ENCODE measurements at places on chromosomes 3 and 15.
A peak's percentile ranks its signal among the peaks of the same experiment; 100 is the strongest.

DNA sequence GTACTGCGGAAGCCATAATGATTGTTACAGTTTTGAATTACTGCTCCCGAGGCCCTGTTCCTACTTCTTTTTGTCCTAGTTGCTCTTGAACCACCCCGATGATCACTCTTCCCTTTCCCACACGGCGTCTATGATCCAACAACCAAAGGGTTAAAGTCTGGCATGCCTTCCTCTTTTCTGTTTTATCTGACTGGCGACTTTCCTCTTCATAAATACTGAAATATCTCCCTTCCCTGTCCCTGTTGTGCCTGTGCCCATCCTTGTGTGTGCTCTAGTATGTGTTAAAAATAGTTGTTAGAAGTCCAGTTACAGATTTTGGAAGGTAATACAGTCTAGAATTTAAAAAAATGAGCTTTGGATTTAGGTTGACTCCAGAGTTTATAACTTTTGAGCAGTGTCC is 83.6 kb downstream of the AKAP13 start:
- no peak for DNase-seq

GRCh38 chr15:75104804-75105557 is 81.6 kb downstream of the PPCDC start:
- DNase-seq = no peak

- no peak for DNase-seq
These were observed 117.9 kb downstream of the MEIS2 start for GRCh38 chr15:36982430-36982829.

DNA sequence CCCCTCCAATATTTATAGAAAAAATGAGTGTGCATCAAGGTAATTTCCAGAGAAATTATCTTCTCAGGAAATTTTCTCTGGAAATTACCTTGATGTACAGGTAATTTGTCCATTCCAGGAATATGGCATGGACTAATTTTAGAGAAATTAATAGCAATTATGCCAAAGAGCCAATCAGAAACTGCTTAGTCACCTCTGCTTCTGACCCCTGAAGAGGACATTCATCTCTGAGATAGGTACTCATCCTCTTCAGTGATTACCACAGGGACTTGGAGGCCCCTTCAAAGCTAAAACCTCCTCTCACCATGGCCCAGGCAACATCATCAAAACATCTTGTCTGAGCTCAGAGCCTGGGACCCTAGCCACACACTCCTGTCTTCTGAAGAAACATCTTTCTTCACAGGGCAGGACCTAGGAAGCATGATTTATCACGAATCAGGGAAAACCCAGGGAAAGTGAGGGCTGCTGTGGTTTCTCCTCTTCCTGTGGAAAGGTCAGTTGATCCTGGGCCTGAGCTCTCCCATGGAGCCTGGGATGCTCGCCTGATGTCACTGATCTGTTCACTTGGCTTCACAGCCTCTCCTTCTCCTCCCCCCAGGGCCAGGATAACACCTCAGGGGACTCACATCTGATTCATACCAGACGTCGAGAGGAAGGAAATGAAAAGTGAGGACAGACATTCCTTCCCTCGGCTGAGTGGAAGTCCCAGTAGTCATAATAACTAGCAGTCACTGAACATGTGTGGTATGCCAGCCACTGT is 210.5 kb downstream of the DTWD1 start:
- no peak for DNase-seq

DNA sequence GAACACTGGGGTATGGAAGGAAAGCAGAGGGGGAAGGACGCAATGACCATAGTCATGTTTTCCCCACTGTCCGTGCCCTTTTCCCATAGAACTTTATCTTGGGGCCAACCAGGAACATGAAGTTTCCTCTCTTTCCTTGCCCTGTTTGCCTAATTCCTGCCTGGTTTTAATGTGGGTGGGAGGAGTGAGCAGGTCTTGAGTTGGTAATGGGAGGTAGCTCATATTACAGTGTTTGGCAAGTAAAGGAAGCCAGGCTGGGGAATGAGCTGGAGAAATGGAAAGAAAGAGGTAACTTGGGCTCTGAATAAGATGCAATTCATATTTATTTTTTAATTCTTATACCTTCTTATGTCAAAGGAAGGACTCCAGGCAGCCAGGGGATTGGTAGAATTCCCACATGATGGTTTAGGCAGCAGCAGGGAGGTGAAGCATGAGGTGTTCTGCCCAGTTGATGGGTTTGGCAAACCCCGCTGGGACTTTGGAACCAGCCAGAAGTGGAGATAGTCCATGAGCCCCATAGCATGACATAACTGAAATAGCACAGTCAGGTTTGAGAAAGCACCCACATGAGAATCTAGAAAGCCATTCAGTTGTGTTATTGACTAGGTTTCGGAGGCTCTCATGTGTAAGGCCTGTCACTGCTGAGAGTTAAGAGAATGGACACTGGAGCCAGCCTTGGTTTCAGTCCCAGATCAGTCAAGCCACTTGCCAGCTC is 60.0 kb downstream of the CCK start:
- DNase-seq = no peak

GRCh38 chr3:66098436-66098835 is 59.7 kb upstream of the MAGI1 start:
- no peak for DNase-seq

- DNase-seq = no peak
These were observed 8.5 kb downstream of the IP6K2 start for GRCh38 chr3:48708481-48708889.

DNA sequence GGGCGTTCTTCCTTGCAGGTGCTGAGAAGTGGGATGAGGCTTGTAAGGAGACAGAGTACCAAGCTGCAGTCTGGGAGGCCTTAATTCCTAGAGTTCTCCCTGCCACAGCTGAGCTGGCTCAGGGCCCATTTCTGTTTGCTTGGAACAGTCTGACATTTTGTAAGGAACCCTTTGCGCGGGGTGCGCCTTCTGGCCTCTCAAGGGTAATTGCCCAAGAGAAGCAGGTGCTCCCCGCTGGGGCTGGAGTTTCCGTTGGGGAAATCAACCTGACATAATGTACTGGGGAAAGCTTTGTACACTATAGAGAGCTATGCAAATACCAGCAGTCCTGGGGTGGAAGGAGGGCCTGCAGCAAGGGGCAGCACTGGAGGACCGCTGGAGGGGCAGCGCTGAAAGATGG is 83.6 kb downstream of the HMG20A start:
- no peak for DNase-seq

DNA sequence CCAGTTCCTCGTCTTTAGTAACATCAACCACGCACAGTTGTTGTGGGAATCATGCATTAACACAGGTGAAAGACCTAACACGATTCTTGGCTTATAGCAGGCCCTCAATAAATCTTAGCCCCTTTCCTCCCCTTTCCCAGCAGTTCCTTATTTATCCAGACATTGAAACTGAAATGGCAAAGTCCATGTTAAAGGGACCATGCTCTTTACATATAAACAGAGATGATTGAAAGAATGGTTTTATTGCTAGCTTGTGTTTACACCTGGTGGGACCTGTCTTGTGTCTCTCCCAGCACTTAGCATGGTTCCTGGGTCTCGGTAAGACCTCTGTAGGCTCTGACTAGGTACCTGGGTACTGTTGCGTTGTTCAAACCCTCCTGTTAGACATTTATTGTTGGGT is 251.8 kb downstream of the LRTM1 start:
- DNase-seq = no peak

DNA sequence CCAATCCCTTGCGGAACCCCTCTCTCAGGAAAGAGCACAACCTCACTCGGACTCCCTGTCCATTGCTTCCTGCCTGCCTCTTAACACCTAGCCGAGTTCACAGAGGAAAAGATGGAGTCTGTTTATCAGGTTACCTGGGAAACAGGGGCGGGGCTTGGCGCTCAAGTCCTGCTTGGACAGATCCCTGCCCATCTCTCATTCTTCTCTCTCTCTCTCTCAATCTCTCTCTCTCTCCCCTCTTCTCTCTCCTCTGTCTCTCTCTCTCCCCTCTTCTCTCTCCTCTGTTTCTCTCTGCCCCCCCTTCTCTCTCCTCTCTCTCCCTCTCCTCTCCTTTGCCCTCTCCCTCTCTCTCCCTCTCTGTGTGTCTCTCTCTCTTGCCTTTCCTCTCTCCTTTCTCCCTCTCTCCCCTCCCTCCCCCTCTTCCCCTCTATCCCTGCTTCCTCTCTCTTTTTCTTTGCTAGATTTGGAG is at the start of gene EFHB:
Gene EFHB (minus strand): TSS at position 120 of the 469 bp plus-strand sequence. CDS start 199 bp downstream, outside the sequence.
- DNase-seq = no peak

DNA sequence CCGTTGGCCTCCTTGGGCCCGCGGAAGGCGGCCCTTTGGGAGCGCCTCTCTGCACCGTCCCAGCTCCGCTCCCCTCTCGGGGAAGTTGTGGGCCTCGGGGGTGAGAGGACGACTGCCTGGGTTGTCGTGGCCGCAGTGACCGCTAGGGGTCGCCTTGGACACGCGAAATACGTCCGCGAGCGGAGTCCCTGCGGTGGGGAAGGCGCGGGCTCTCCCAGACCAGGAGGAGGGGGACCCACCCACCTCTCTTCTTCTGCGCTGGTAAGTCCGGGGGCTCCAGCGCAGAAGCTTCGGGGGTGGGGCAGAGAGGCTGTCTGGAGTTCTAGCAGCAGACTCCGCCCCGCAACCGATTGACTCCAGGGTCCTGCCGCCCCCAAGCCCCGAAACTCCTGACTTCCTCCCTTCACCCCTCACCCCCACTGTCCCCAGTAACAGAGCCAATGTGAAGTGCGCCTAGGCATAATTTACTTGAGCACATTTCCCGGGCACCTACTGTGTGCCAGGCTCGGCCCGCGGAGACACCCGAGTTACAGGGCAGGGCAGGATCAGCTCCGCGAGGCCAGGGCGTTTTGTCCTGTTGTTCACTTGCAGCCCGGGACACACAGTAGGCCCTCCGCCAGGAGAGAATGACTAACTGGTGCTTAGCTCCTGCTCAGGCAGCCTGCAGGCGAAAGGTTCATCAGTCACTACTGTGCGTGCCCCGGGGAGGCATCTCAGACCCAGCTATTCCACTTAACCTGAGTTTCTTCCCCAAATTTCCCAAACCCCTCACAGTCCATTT is 32.8 kb downstream of the DNASE1L3 start:
- DNase-seq = peak; percentile 67

- no peak for DNase-seq
These were observed 3.2 kb upstream of the PODXL2 start for GRCh38 chr3:127625821-127626220.

GRCh38 chr3:10015461-10015904 is 10.8 kb upstream of the FANCD2 start:
- peak; percentile 9 for DNase-seq

DNA sequence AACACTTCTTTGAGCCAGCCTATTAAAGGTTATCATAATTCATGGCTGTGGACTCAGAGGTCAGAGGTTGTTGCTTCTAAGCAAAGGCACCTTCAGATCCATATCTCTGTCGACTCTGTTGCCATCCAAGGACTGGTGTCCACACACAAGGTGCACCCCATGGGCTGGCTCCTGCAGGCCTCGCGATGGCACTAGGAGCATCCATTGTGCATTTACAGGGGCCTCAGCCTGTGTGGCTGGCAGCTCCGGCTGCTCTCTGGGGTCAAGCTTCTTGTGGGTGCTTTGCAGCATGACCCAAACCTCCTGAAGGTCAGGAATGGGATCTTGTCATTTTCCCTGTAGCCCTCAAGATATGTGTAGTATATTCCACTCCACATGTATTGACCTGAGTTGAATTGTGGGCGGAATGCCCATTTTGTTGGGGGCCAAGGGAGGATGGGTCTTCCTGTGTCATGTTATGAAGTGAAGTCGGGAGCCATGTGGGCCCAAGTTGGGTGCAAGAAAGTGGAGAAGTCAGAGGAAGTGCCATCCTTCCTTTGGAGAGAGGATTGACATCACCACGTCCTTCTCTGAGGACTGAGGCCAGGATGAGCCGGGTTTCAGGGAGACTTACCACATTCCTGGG is 43.9 kb downstream of the CHDH start:
- DNase-seq = no peak

DNA sequence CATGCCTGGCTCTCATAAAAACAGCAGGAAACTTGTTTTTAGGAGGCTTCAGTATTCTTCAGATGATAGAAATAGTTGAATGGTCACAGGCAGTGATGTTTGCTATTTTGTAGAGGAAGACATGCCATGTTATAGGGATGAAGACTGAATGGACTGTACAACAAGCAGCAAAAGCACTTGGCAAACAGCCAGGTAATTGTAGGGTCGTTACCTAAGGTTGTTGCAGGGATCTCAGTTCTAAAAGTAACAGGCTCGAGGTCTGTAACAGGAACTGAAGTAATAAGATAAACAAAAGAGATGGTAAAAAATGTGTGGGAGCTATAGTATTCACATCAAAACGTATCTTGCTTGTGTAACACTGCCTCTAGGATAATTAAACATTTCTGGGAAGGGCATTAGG is 116.3 kb downstream of the TFG start:
- DNase-seq = no peak
